Left cardiac atrium (tissue), 4 donors: ENCODE measurements at places on chromosomes 4 and X.

- no peak for DNase-seq
Observed at GRCh38 chr4:150325872-150326271, 247.6 kb downstream of the DCLK2 start.

DNA sequence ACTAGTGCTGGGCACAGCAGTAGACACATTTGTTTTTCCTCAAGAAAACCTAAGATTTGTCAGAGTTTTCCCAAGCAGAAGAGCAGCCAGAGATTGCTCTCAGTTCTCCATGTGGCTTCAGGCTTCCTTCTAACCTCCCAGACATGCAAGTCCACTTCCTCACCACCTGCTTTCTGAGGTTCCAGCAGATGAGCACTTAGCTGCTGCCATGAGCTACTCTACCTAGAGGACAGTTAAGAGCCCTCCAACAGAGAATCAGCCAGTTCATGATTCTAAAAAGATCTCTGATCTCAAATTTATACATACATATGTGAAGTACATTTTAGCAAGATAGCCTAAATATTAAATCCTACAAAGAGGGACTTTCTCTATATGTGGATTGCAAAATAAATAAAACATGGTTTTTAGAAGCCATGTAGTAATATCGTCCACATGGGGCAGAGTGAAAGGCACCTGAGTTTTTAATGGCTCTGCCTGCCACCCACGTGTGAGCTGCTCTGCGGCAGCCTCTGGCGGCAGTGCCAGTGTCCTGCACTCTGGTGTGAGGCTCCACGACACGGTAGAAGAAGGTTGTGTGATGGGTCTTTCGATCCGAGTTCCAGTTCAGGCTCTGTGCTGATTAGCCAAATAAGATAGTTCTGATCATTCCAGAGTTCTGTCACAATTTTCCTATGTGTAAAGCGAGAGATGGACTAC, 10.3 kb downstream of the CYP4V2 start:
- DNase-seq: peak; percentile 36

DNA sequence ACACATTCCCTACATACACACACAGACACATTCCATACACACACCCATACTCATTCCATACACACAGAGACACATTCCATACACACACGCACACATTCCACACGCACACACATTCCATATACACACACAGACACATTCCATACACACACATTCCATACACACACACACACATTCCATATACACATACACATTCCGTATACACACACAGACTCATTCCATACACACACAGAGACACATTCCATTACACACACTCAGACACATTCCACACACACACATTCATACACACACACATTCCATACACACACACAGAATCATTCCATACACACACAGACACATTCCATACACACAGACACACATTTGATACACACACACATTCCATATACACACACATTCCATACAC, 15.2 kb downstream of the LINC00632 start:
- DNase-seq: no peak

GRCh38 chr4:136121426-136121825, 1410.9 kb downstream of the PCDH18 start:
- no peak for DNase-seq

DNA sequence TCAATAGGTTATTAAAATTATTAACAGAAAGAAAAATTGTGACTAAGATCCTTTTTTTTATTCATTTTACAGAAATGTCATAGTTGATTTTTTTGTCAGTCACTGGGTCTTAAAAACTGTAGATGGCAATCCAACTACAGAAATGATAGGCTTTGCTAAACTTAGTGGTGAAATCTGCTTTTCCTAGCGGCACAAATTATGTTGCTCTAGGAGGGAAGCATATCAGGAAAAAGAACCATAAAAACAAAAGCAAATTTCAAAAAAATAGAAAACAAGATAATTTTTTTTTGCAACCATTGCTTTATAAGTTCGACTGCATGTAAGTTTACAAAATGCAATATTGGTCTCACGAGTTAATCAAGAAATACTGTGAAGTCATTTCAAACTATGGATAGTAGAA, 443.5 kb upstream of the IGFBP7 start:
- no peak for DNase-seq

GRCh38 chr4:10009861-10010500, 11.3 kb downstream of the SLC2A9 start:
- no peak for DNase-seq

DNA sequence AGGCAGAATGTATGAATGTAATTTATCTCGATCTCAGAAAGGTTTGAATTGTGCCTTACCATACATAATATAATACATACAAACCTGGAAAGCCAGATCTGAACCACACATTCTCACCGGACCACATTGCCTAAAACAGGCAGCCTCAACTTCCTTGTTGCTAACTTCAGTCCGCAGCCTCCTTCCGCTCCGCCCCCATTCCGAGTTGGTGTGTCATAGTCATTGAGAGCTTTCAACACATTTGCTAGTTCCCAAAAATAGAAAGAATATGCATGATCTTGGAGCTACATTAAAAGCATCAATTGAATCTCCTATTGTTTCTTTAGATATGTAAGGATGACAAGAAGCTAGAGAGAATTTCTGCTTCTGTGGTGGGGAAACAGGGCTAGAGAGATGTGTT, 127.2 kb downstream of the ARHGEF9 start:
- peak; percentile 53 for DNase-seq

- no peak for DNase-seq
Observed at GRCh38 chrX:153583433-153583832, 15.5 kb downstream of the CCNQ start.

DNA sequence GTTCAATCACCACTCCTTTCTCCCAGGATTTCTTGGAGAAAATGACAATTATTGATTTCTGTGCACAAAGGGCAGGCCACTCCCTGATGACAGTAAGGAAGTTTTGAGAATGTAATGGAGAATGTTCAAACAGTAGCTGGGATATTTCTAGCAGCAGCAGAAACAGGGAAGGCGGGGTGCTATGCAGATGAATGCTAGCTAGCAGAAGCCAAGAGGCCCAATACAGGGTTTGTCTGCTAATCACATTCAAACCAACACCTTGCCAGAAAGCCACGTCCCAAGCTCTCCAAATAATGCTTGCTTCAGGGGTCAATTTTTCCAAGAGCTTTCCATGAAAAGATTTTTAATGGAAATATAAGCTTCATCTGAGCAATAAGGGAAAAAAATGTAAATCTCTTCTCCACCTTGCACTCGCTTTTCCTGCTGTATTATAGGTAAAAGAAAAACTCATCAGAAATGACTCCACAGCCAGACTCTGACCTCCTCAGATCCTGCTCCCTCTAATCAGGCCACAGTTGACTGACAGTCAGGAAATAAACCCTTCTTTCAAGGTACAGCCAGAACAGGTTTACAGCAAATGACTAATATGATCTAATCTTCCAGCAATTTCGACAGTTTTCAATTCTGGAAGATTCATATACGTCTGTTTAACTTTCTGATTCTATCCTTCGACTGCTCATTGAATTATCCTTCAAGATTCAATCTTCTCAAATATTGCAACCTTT, 84.7 kb upstream of the PCDH19 start:
- DNase-seq: no peak
